ENCODE measurements at places on chromosomes 2 and 18.

DNA sequence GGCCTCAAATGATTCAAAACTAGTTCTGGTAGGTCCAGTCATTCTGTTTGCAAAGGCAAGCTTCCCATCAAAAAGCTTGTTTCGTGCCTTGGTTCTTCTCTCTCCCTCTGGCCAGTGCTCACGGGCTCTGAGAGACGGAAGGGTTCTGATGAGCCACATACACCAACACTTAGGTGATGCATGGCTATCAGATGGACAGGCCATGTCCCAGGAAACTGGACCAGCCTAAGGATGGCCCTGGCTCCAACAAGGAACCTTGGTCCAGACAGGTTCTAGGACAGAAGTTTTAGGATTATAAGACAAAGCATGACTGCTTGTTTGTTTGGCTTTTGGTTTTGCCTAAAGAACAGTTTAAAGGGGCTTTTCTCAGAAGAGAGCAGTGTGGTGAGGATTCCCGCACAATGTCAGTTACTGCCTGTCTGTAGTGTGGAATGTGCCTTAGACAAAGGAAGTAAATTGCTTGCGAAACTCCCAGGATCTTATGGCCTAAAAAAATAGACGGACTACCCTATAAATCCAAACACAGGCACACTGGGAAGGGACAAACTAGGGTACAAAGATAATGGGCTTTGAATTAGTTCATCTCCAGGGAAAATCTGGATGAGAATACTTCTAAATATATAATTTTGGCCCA is 10.3 kb downstream of the CYP1B1 start:
- DNase-seq, result no peak

DNA sequence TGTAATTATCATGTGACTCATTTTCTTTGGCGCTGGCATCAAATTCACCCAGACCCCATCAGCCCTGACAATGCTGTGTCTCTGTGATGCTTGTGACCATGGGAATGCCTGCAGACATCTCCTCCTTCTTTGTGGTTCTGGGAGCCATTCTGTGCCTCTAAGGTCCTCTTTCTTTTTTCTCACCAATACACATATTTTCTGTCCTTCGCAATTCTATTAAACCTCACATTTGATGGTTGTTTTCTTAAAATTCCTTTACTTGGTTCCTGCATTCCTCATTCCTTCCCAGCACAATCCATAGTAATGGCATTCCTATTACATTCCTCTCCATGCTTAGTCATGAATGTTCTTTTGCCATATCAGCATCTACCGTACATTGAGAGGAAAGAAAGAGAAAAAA is 375.3 kb downstream of the PIK3C3 start:
- DNase-seq, result peak; percentile 41

- no peak for DNase-seq
Observed at GRCh38 chr18:995629-996028, 91.0 kb downstream of the ADCYAP1 start.

DNA sequence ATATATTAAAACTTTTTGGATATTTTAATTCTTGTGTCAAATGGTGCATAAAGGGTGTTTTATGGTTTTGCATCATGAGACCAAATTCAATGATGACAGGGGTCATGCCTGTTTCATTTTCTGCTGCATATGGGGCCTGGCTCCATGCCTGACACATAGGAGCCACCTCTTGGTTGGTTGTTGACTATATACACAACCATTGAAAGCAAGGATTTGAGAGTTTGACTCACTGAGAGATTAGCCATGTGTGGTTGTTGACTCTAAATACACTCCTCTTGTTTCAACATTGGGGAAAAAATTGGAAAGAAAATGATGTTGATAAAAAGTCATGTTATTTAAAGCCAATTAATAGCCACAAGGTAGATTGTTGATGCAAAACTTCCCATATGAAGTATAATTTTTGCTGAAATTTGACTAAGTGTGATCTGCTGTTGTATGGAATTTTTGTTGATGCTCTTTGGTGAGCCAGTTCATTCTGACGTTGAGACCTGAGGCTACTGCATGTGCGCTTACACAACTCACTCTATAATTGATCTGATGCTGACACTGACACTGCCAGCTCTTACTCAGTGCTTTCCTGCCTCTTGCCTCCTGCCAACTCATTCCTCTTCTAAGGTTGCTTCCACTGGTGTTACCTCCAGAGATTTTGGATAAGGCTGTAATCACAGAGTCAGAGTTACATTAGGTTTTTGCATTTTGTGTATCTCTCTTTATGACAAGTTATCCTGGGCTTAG is 446.2 kb upstream of the SLC14A2 start:
- no peak for DNase-seq

DNA sequence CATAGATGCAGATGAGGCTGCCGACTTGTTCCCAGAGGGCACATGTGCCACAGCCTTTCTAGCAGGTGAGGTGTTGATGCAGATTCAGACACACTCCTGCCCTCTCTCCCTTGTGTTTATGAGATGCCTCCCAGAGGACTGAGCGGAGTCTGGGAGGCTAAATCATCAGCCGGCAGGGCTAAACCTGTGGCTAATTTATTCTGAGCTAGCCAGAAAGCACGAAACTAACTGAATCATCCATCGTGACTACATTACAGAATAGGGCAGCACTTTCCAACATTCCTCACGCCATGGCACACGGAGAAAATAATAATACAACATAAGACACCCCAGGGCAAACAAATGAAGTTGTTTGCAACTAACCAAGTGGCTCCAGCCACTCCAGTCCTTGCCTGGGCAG is 101.7 kb upstream of the FZD7 start:
- DNase-seq, result peak; percentile 25

DNA sequence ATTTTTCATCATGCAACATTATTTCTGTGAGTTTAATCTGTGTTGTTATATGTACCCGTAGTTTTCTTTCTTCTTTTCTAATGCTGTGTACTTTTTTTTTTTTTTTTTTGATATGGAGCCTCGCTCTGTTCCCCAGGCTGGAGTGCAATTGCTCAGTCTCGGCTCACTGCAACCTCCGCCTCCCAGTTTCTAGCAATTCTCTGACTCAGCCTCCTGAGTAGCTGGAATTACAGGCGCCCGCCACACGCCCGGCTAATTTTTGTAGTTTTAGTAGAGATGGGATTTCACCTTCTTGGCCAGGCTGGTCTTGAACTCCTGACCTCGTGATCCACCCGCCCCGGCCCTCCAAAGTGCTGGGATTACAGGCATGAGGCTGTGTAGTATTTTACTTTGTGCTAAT is 155.4 kb downstream of the GALR1 start:
- no peak for DNase-seq

GRCh38 chr18:29191263-29191662 is 1014.3 kb upstream of the CDH2 start:
- peak; percentile 30 for DNase-seq

GRCh38 chr2:240946046-240946445 is 39.9 kb downstream of the CROCC2 start:
- DNase-seq, result no peak

DNA sequence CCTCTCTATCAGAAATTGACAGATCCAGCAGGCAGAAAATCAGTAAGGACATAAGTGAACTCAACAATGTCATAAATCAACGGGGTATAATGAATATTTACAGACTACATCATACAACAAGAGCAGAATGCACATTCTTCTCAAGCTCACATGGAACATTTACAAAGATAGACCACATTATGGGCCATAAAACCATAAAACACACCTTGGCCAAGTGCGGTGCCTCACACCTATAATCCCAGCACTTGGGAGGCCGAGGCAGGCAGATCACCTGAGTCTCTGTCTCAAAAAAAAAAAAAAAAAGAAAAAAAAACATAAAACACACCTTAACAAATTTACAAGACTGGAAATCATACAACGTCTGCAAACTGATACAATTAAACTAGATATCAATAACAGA is 36.7 kb downstream of the FBXO15 start:
- no peak for DNase-seq

- DNase-seq, result no peak
Observed at GRCh38 chr18:58525517-58525916, 103.4 kb downstream of the ALPK2 start.

GRCh38 chr2:20632446-20632990 is 18.4 kb downstream of the HS1BP3 start:
- no peak for DNase-seq

DNA sequence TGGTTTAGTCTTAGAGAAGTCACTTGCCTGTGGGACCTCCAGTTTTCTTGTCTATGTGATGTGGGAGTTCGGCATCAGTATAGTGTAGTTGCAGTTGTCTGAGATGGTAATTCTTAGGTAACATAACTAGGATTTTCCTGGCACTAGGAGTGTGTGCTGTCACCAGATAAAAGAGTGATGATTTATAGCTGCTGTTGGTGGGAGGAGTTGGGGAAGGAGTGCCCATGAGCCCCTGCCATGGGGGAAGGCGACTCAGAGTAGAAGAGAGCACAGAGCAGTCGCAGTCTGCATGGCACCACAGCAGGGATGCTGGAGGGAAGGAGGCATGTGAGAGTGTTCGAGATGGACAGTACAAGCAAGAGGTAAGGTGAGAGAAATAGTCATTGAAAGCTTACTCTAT is 38.7 kb downstream of the ATP9B start:
- peak; percentile 9 for DNase-seq

DNA sequence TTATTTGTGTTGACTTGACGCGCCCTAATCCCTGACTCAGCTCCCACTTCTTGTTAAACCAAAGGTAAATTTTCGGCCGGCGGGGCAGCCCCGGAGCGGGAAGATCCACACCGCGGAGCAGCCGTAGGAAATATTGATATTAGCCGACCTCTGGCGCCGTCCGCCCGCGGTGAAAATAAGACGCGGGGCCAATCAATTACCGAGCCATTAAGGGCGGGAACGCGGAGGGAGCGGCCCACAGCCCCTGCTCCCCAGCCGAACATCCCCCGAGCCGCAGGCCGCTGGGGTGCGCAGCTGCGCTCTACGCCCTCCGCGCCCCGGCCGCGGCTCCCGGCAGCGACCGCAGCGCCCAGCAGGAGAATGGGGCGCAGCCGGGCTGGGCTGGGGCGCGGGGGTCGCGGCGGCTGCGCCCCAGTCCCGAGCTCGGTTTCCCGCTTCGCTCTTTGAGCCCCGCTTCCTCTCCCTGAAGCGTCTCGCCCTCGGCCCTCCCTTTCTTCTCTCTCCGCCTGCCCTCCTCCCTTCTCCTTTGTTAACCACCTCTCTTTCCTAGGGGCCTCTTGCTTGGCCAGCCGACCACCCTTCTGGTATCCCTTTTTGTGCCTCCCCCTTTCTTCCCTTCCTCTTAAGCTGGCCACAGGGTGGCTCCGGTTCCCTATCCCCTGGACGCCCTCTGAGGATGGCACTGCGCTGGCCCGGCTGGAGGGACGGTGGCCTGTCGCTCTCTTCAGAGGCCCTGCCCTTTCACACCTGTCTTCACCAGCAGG is 40.9 kb downstream of the CELF4 start:
- DNase-seq, result no peak

DNA sequence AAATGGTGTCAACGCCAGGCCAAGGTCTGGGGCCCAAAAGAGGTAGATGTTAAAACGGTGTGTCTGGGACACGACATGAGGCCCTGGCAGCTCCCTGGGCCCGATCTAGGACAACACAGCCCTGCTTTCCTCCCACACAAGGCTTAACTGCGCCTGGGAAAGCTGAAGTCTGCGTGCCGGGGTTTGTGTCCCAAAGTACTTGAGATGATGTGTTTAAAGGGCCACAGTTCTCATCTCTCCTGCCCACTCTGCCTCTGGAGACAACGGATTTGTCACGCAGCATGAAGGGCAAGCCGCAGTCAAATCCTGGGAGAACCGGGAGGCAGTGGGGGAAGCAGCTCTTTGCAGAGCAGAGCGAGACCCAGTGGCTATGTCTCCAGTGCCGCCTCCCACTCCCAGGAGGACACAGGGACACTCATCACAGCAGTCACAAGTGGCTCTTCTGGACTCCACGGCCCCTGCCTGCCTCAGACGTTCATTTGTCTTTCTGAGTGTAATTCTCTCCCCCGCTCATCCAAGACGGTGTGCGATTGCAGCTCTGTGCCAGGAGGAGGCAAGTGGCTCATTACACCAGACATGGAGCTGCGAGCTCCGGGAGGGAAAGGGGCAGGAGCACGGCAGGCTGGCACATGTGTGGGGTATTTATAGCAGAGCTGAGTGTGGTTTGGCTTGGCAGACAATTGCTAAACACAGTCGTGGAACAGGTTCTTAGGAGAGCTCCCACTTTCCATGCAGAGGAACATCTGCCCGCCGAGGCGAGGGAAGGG is 57.7 kb upstream of the SEMA4C start:
- DNase-seq, result peak; percentile 69

DNA sequence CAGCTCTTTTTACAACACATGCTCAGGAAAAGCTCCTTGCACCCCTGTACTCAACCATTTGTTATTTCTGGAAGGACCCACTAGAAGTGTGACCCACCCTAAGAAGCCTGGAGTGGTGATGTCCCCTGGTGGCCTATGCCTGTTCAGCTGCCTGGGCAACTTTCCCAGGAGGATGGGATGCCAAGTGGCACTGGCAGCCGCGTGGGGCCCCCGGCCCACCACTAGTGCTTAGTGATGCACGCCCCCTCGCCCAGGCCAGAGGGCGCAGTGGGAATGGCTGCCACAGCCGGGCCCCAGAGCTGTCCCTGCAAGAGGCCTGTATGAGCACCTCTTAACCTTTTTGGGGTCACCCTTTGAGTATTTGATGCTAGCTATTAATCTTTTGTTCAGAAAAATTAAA is 18.1 kb downstream of the IMPA2 start:
- no peak for DNase-seq

GRCh38 chr18:26405190-26405801 is 143.1 kb downstream of the KCTD1 start:
- peak; percentile 46 for DNase-seq

DNA sequence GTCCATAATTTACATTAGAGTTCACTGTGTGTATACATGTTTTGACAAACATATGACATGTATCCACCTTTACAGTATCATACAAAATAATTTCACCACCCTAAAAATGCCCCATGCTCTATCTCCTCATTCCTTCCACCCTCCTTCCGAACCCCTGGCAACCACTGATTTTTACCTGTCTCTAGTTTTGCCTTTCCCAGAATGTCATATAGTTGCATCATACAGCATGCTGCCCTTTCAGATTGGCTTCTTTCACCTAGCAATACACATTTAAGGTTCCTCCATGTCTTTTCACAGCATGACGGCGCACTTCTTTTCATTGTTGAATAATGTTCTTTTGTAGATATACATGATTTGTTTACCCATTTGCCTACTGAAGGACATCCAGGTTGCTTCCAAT is 10.4 kb downstream of the LRPPRC start:
- no peak for DNase-seq

DNA sequence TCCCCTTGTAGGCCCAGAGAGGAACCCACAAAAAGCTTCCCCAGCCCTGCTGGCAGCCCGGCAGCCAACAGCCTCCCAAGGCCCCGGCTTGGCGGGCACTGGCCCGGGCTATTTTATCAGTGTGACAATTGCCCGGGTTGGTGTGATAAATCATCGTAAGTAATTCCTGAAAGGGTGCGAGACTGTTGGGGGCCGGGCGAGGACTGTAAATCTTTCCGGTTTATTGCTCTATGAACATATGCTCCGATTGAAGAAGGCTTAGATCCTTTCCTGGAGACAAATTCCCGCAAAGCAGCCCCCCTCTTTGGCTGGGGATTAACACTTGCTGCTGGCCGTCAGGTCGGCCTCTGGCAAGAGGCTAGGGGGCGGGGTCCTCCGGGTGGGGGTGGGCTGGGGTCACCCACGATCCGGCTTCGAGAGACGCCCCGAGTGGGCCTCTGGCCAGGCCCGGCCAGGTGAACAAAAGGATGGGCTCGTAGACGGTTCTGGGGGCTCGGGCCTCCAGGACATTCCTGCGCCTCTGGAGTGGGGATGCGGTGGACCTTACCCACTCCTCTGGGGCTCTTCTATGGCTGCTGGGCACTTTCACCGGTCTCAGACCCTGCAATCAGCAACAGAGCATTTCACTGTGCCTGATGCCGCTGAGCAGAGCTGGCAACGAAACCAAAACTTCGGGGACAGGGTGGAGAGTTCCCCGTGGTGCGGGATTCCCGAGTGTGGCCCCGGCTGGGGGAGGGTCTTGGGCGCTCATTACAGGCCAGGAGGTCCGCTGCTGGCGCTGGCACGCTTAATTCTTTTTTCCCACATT is 2.0 kb downstream of the HOXD3 start:
- DNase-seq, result peak; percentile 88
